Muscle of back (tissue), 13 donors: ENCODE measurements at places on chromosomes 2 and 18. TPM values are rescaled to one million over a fixed set of nuclear protein-coding genes. Genes with fewer than 3 reads are reported as not detected.

Gene HSPD1
- 281 TPM for polyA plus RNA-seq

Gene VWC2L
- polyA plus RNA-seq: not detected

Gene IL1F10
- polyA plus RNA-seq: not detected

- DNase-seq: no peak
Measured at GRCh38 chr18:70273021-70273420, 15.8 kb upstream of the SOCS6 start.

- no peak for DNase-seq
Measured at GRCh38 chr2:179850188-179850587, 11.2 kb downstream of the ZNF385B start.

- no peak for DNase-seq
Measured at GRCh38 chr2:11343368-11343649, 1.1 kb downstream of the ROCK2 start.

DNA sequence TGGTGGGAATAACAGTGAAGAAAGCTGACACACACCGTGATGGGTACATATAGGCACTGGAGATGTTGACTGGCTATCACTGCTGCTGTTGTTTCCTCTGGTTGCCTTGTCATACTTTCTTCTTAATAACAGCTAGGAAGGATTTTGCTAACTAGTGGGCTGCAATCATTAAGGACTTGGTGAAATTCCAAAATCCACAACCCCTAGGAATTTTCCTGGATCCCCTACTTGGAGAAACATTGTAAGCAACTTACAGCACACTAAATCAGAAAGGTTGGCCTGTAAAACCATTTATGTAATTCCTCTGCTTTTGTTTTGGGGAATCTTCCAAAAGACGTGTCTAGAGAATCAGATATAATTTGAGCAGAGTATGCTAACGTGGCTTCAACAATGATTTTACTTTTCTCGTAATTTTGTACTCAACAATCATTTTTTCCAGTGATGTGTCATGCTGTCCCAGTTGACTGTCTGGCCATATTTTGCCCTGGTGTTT lies 8.0 kb upstream of the COL3A1 start:
- DNase-seq: peak; percentile 83

GRCh38 chr2:147405651-147406050 lies 439.2 kb upstream of the ACVR2A start:
- DNase-seq: no peak

DNA sequence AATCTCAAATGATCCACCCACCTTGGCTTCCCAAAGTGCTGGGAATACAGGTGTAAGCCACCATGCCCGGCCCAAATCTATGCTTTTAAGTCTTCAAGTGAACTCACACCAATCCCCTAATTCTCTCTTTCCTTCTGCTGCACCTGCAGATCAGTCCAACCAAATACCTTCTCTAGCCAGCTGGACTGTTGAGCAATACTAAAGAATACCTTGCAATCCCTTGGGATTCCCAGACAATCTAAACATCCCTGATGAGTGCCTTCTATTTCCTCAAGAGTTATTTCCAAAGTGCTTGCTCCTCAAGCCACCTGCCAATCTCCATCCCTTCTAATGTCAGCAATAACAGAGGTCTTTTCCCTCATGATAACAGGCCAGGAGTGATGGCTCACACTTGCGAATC lies 48.6 kb downstream of the SF3B1 start:
- no peak for DNase-seq

GRCh38 chr2:218569038-218569431 lies 396 bp downstream of the CNOT9 start:
- DNase-seq: peak; percentile 58

DNA sequence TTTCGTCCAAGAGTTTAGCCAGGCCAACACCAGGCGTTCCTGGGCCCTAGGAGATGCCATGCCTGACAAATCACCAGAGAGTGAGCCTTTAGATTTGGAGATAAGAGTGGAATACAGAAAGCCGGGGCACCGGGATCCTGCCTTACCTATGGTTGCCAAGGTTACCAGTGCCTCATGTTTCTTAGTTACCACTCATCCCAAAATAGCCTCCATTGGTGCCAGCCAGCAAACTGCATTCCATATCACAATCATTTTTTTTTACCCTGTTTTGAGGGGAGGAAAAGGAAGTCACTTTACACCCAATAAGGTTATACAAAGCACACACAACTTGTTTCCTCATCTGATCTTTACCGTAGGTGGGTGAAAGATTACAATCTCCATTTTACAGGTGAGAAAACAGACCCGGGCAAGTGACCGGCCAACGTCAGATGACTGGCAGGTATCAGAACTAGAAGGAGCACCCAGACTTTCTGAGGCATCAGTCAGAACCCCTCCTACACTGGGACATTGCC lies 48.3 kb upstream of the PDIA6 start:
- no peak for DNase-seq

GRCh38 chr18:35055726-35056125 lies 14.5 kb downstream of the MAPRE2 start:
- DNase-seq: no peak
